ENCODE measurements at places on chromosomes 5 and 9. TPM values are rescaled to one million over a fixed set of nuclear protein-coding genes. Genes with fewer than 3 reads are reported as not detected.

PRLR gene
- 38.6 TPM for total RNA-seq

DNA sequence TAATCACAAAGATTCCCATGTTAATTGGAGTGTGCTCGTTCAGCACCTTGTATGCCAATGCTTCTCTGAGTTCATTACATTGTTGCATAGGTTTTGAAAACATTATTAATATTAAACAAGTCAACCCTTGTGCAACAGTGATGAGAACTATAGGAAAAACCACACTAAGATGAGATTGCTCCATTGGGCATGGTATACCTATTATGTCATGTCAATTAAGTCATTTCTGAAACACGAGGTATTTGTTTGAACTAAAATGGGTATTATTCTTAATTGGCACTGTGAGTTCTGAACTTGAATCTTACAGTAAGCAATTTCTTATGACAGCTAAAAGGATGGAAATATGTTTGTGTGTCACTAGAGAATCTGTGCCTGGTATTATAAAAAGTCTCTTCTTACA lies 447.7 kb downstream of the EFNA5 start:
- no peak for DNase-seq

LHX2 gene
- total RNA-seq: 0.10 TPM

REEP2 gene
- 3.2 TPM for total RNA-seq

DNA sequence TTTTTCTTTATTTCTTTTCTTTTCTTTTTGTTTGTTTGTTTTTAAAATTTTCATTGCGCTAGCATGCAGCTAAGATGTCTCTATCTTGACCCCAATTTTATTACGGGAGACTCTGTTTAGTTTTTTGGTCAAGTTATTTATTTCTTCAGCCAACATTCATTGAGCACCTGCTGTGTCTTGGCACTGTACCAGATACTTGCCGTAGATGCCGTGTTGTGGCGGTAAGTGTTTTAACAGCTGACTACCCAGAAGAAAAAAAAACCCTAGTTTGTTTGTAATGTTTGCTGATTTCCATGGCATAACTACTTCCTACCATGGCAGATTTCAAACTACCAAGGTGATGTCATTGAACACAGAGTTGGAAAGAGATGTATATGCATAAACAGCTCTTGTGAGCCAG lies 65.0 kb downstream of the UGCG start:
- DNase-seq: peak; percentile 35

SLC36A2 gene
- total RNA-seq: not detected

Data from colonic mucosa (tissue), 4 donors.